Activated CD4-positive, alpha-beta T cell treated with anti-CD3 and anti-CD28 coated beads, Interleukin-2, amount 50 U/mL, for 16 hours (primary cell): ENCODE measurements at places on chromosomes 13 and 19.
A peak's percentile ranks its signal among the peaks of the same experiment; 100 is the strongest.

GRCh38 chr13:24614306-24615080 lies 65.7 kb upstream of the ATP12A start:
- no peak for DNase-seq

DNA sequence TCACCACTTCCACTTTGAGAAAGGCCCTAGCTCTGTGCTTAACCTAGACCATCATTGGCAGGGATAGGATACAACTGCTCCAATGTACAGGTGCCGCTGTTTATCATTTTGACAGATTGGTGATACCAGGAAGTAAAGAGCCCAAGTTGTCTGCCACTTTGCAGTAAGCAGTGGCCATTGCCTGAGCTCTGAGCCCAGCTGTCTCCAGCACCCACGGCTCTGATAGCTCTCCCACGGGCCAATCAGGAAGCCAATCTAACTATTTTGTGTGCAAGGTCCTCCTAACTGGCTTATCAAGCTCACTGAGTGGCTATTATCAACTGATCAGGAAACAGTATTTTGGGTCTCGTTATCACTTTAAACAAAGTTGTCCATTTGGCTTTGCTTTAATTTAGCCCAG lies 181.1 kb downstream of the DCT start:
- DNase-seq = no peak

DNA sequence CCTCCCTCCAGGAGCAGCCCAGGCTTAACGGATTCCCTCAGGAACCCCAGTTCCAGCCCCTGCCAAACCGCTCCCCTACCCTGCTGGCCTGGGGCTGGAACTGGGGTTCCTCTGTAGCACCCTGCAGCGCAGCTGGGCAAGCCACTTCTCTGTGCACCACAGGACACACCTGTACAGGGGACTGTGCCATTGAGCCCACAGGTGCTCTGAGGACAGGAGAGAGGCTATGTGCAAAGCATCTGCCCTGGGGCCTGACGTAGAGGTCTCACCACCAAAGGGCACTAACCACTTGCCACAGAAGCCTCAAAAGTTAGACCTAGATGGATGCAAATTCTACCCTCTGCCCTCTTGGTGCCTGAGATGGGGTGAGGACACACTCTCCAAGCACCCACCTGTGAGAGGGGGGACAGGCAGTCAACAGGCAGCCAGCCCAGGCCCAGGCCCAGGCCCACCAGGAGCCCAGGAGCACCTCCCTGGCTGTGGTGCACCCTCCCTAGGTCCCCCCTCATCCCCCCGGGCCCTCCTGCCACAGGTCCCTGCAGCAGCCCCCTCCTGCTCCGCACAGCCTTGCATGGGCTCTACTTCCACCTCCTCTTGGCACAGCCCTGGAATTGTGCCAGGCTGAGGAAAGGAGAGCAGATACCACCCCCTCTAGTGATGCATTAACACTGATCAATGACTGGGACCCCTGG lies 27.6 kb upstream of the SLC35E1 start:
- no peak for DNase-seq

GRCh38 chr13:100680131-100680530 lies 5.5 kb upstream of the TMTC4 start:
- no peak for DNase-seq

DNA sequence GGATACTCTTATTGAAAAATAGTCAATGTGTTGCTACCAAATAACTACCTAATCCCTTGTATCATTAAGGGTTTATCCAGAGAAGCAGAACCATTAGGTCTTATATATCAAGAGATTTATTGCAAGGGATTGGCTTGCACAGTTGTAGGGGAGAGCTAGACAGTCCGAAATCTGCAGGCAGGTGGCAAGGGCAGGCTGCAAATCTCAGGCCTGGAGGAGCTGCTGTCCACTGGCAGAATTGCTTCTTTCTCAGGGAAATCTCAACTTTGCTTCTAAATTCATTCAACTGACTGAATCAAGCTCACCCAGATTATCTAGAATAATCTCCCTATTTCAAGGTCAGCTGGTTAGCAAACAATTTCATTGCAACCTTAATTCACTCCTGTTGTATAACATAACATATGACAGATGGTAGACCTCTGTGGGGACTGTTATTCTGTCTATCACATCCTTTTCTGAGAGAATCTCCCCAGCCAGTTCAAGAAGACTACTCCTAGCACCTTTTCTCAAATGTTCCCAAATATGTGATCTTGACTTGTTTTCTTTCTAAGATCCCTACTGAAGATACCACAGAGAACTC lies 194.2 kb downstream of the NHLRC3 start:
- no peak for DNase-seq

GRCh38 chr19:38657633-38658222 lies 10.3 kb downstream of the ACTN4 start:
- DNase-seq = peak; percentile 68

GRCh38 chr19:56404705-56405056 lies 549 bp downstream of the ZNF583 start:
- no peak for DNase-seq

- DNase-seq = no peak
These were observed 11.1 kb downstream of the SLC7A10 start for GRCh38 chr19:33214596-33214995.

DNA sequence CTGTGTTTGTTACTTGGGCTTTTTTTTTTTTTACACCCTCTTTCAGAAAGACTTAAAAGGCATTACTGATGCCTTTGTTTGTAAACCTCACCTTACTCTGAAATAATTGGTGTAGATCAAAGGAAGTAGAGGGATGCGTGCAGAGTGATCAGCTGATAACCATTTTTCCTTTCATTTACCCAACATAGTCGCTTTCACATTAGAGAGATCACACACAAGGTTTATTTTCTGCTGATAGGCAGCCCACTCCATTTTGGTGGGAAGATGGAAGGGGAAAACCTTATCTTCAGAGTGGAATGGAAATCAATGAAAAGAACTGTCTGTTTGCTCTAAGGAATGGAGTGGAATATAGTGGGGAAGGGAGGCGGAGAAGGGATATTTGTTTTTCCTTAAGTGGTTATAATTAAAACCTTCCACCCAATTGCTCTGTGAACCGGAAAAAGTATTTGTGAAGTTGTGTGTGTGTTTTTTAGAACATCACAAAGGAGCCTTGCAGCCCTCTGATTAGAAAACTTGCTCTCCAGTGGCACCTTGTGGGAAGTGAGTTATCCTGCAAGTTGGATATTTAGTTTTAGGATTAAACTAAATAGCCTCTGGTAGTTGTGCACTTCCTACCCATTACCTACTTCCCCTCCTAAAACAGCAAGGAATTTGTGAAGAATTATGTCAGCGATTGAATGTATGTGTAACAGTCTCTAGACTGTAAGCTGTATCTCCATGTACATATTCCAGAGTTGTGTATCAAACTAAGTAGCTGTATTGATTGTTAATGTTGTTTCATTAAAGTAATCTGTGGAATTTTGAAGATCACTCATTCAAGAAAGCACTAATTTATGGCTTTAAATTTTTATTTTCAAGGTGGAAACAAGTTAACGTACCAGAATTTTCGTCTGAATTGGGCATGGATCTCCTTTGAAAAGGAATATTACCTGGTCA lies 76.8 kb downstream of the FREM2 start:
- peak; percentile 15 for DNase-seq
